ENCODE measurements at places on chromosomes 5 and 9.

- DNase-seq, result no peak
These were observed 15.3 kb downstream of the MATR3 start for GRCh38 chr5:139308797-139309196.

GRCh38 chr5:82151662-82152061, 126.5 kb downstream of the RPS23 start:
- DNase-seq, result no peak

DNA sequence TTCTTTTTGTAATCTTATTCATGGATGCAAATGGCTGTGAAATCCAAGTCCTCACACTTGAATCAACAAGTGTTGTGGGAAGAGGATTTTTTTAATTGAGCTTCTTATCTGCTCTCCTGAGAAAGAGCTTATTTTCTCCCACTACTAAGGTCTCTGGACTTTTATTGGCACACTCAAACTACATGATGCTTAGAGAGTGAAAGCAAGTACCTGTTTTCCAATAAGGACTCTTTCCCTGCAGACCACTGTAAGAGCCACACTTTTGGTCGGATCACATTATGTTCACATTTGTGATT, 546.4 kb upstream of the ARRDC3 start:
- DNase-seq, result no peak

- no peak for DNase-seq
These were observed 27.7 kb downstream of the KCTD16 start for GRCh38 chr5:144198386-144198785.

DNA sequence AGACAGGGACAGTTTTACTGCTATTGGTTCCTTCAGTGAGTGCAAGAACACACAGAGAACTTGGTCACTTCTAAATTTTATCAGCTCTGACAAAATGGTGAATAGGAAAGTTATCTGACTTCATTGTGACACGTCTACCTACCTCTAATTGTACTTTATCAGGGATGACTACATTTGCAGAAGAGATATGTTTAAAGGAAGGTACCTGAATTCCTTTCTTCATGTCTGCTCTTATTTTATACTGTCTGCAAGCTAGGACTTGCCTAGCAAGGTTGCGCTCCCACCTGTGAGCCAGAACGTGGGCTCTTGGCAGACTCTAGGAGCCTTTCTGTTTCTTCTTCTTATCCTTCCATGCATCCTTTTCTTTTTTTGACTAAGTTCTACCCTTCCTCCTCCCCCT, 1.6 kb downstream of the SLC27A6 start:
- DNase-seq, result no peak

Measured in stimulated activated CD4-positive, alpha-beta T cell treated with anti-CD3 and anti-CD28 coated beads, Interleukin-2, amount 100 ng/mL, for 48 hours (primary cell).